Stimulated activated CD4-positive, alpha-beta T cell treated with anti-CD3 and anti-CD28 coated beads, TNF-alpha, amount 100 ng/mL, for 48 hours (primary cell): ENCODE measurements at places on chromosomes 6 and 20.

DNA sequence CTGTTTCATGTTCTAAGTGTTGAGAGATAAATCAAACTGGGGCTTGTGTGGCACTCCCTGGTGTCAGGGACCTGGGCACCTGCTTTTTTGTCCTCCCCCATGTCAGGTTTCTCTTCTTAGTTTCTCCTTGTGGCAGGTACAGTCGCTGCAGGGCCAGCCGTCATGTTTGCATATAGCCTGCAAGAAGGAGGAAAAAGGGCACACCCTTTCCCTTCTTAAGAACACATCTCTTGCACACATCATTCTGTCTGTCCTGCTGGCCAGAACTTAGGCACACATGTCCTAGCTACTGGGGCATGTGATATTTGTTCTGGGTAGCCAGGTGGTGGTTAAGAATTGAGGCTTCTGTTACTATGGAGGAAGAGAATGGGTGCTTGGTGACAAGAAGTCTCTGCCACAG lies 27.9 kb downstream of the CDC5L start:
- DNase-seq, result no peak

DNA sequence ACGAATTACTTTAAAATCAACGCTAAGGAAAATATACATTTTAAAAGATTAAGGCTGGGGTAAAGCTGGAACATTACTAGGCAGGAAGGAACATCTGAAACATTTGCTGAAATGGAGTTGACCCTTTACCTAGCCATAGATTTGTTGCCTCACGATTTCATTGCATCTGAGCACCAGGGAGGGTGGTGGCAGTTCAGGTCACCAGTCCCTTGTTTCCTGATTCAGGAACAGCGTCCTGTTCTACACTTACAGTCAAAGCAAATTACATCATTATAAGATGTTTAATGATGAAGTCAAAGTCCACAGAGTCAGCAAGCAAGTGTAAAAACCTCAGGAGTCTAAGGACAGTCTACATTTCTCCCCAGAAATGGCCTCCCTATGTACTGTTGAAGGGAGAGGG lies 9.0 kb upstream of the MICA start:
- DNase-seq, result no peak

DNA sequence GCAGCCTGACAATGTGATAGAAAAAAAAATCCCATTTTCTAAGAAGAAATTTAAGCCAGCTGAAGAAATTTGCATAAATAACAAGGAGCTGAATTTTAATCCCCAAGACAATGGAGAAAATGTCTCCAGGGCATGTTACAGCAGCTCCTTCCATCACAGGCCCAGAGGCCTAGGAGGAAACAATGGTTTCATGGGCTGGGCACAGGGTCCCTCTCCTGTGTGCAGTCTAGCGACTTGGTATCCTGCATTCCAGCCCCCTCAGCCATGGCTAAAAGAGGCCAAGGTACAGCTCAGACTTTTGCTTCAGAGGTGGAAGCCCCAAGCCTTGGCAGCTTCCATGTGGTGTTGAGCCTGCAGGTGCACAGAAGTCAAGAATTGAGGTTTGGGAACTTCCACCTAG lies 73.1 kb downstream of the C6orf118 start:
- no peak for DNase-seq

DNA sequence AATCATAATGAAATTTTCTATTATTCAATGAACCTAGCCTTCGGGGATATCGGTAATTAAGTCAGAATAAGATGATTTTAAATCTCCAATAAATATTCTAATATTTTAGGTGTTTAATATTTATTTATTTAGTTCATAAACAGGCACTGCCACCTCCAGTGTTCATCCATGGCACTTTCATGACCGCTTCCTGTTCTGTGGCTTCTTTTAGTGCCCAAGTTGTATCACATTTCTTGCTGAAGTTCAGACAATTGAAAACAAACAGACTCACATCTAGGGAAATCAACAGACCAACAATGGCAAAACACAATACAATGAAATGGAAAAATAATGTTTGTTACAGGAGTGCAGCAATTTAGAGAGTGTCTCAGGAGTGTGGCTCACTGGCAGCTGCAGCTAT lies 26.0 kb downstream of the HDDC2 start:
- DNase-seq, result no peak

DNA sequence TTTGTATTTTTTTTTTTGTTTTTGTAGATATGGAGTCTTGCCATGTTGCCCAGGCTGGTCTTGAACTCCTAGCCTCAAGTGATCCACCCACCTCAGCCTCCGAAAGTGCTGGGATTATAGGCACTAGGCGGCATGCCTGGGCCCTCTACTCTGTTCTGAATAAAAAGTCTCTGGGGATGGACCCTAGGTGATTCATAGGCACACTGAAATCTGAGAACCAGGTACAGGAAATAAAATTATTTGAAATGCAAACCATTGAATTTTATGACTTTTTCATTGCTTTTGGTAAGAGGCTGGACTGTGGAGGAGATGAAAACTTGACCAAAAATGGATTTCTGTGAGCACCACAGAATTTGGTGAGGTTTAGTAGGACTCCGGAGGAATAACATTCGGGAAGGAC lies 117.5 kb downstream of the PRIM2 start:
- DNase-seq, result no peak
